HAP-1 (cell line): ENCODE measurements at places on chromosomes 6 and 20.
A peak's percentile ranks its signal among the peaks of the same experiment; 100 is the strongest.

- no peak for DNase-seq
These were observed 310.4 kb downstream of the HAO1 start for GRCh38 chr20:7629880-7630279.

DNA sequence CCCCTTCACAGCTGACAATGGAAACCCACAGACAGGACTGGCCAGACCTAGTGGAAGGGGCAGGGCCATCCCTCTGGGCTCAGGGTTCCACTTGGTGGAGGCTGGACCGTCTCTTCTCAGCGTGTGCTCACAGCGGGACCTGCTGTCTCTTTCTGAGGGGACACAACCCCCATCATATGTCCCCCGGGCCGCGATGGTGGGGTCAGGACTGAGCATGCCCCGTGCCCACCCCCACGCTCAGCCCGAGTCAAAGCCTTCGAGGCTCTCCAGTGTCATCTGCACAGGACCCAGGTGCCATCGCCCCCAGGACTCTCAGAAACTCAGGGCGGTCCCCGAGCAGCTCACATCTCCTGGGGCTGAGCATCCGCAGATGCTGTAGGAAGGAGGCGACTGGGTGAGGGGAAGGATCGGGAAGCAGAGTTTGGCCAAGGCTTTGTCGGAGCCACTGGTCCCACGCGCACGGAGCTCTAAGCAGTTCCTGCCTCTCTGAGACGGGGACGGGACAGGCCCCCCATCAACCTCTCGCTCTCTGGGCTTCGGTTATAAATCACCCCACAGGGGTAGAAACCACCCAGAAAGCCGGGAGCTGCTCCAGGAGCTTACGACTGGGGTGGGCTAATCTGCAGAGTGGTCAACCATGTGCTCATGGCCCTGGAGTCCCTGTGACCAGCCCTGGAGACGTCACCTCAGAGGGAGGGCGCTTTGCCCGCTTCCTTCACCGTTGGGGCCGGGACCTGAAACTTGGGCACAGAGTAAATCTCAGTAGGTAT, 183.4 kb upstream of the SULF2 start:
- no peak for DNase-seq

- no peak for DNase-seq
These were observed 374.1 kb downstream of the CD109 start for GRCh38 chr6:74070091-74070490.

DNA sequence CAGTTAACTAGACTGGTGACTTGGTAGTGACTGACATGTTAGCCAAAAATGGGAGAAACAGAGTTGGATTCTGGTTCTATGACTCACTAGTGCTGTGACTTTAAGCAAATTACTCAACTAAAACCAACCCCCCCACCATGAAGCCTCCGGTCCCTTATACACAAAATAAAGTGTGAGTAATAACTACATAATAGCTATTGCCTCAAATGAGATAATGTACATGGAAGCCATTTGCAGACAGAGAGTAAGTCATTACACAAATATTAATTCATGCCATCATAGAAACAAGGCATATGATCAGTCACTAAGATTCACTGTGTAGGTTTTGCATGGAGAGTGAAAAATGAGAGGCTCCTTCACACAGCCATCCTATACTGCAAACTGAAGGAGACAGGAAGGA, 111.9 kb downstream of the HIVEP2 start:
- DNase-seq = no peak

DNA sequence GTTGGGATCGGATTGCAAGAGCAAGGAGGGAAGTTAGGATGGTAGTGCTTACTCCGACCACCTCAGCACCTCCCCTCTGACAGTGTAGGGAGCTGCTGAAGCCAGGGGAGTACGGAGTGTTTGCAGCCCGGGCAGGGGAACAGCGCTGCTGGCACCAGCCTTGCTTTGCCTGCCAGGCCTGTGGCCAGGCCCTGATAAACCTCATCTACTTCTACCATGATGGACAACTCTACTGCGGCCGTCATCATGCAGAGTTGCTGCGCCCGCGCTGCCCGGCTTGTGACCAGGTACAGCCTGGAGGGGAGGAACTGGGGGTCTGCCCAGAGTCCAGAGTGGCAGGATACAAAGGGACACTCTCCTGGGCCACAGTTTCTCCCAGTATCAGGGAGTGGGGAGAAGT, 2.2 kb upstream of the TOMM6 start:
- no peak for DNase-seq

DNA sequence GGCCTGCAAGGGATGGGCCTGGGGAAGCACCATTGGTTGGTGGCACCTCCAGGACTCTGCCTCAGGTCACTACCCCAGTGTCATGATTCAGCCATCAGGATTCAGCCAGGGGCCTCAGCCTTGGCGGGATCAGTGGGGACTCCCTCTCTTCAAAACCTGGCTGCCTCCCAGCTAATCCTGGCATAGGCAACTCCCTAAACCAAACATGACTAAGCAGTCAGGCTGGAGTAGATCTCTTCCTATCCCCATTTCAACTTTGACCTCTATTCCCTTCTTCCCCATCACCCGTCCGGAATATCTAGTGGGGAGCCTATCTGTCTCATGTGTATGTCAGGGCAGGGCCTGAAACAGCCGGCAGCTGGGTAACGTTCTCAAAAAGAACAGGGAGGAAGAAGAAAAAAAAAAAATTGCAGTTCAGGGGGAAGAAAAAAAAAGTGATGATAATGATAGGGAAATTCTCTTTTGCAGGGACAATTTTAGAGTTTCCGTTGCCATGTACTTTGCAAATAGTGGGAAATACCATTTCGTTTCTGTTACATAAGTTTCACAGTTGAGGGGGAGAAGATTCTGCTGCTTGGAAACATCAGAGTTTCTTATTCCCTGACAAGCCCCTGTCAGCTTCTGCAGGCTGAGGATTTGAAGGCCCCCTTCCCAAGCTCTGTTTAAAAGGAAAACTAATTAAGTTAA, 4.1 kb upstream of the PREX1 start:
- no peak for DNase-seq

GRCh38 chr6:65170273-65170672, 536.8 kb downstream of the EYS start:
- DNase-seq = no peak

GRCh38 chr6:51630011-51630410, 457.4 kb downstream of the PKHD1 start:
- DNase-seq = no peak

- DNase-seq = no peak
These were observed 137.0 kb upstream of the STXBP5 start for GRCh38 chr6:147067184-147067583.

GRCh38 chr6:102474041-102474807, 1080.7 kb downstream of the GRIK2 start:
- DNase-seq = no peak

GRCh38 chr20:692044-692443, 16.4 kb upstream of the SCRT2 start:
- DNase-seq = no peak

DNA sequence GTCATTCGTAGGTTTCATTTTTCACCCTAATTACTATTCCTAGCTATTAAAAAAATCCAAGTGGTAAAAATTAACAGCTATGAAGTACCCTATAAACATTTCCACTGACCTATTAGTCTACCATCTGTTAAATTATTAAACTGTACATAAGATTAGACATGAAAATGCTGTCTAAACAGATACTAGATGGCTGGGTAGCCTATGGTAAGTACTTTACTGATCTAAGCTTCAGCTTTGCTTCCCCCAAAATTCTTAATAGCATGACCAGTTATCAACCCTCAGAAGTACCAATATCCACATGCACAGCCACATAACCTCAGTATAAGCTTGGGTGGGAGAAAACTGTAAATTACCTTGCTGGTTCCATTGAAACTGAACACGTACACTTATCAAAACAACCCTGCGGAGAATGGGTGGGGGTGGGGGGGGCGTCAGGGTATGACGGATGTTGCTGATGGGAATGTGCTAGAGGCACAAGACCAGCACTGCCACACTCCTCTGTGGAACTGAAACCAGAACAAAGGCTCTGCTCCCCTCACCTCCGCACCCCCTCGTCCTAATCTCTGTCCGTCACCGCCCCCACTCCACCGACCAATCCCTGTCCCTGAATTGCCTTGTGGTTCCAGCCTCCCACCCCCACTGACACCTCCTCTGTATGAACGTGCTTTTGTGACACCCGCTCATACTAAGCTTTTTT, 45.3 kb downstream of the B4GALT5 start:
- peak; percentile 48 for DNase-seq

- DNase-seq = no peak
These were observed 652 bp downstream of the BMP6 start for GRCh38 chr6:7726416-7727085.

DNA sequence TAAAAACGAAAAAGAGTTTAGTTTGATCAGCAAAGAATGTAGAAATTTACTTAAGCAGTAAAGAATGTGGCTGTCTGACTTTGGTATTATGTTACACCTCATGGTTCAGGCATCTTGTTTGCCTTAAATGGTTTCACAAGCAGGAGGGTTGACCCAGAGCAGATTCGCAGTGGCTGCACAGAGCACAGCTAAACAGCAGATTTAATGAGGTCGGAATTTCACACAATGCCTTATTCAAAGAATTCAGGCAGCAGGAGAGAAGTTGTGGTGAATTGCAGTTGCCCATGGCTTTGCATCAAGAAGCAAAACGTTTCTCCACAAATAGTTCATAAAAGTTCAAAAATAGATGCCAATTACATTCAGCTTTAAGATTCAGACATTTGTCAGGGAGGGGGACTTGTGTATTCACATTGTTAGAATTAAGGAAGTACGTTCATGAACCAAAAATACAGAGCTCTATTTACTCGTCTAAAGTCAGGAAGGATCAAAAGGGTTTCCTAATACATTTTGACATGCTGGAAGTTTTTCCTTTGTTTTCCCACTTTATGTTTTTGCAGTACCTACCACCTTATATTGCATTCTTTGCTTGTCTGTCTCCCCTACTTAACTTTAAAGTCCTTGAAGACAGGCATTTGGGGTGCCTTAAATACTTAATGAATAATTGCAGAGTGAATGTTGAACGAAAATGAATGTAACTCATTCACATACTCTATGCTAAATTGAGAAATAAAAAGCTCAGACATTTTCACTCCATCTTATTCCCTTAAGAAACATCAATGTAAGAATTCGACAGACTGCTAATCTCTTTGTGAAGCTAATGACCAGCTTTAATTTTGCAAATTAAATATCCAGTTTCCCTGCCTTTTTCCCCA, 1163.6 kb upstream of the CITED2 start:
- DNase-seq = peak; percentile 68

DNA sequence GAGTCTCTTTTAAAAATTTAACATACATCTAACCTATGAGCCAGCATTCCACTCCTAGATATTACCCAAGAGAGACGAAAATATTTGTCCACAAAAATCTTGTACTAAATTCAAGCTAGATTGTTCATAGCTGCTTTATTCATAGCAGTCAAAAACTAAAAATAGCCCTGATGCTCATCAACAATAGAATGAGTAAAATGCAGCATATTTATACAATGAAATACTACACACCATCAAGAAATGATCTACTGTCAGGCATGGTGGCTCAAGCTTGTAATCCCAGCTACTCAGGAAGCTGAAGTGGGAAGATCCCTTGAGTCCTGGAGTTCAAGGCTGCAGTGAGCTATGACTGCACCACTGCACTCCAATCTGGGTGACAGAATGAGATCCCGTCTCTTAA, 22.0 kb upstream of the SRC start:
- DNase-seq = no peak

DNA sequence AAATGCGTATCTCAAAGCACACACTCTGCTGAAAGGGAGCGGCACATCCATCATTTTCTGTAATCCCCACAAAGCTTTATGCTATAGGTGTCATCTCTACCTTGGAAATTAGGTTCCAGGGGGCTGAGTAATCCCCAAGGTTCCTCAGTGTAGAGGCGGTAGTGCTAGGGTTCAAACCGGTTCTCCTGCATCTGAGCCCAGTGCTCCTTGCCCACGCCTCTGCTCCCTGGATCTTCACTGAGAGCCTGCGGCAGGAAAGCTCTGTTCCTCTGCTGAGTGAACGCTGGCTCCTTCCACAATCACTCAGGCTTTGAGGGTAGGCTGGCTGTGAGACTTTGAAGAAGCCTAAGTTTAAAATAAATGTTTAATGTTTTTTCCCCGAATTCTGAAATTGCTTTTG, 24.9 kb downstream of the SLC22A23 start:
- DNase-seq = no peak

GRCh38 chr6:33088931-33089620, 13.3 kb downstream of the HLA-DPB1 start:
- no peak for DNase-seq

DNA sequence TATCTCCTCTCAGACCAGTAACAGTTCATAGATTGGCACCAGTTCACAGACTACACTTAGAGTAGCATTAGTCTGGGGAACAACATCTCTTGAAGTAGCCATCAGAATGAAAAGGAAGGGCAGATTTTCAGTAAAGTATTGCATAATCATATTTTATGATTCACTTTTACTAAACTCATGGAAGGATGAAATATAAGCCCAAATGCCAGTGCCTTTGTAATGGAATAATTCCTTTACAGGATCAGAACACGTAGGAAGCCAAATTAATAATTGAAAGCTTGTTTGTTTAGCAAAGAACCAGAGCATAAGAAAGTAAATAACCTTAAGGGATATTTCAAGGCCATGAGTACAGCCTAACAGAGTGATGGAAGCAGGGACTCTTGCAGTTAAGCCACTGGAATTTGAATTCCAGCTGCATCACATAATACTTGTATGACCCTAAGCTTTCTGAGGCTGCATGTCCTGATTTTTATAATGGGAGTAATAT, 11.4 kb upstream of the LOC128125822 start:
- DNase-seq = no peak

GRCh38 chr6:12379181-12379580, 89.0 kb downstream of the EDN1 start:
- DNase-seq = no peak

- no peak for DNase-seq
These were observed 53.2 kb downstream of the IRF4 start for GRCh38 chr6:444653-445275.

DNA sequence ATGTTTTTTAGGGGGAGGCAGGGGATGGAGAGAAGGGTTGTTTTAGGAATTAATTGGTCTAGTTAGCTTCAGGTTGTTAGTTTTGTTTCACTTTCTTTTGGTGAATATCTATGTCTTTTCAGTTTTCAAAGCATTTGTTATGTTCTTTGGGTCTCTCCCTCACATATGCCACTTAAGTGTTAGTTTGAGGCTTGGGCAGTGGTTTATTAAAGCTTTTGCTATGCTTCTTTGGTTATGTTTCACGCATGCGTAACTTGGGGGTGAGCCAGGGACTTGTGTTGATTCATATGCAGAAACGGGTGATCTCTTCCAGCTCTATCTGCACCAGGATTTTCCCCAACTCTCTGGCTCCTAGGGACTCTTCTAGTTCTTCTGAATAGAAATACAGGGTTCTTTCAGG, 11.4 kb upstream of the MMS22L start:
- DNase-seq = no peak
